Panc1 (cell line): ENCODE measurements at places on chromosomes 7 and 10. TPM values are rescaled to one million over a fixed set of nuclear protein-coding genes. Genes with fewer than 3 reads are reported as not detected.

- no peak for DNase-seq
These were observed 387.0 kb downstream of the GRID1 start for GRCh38 chr10:85979598-85979997.

AUTS2 gene
- 2.5 TPM for total RNA-seq

MCM10 gene
- total RNA-seq = 22.8 TPM

ITIH2 gene
- total RNA-seq = 0.67 TPM

FAM241B gene
- 29.1 TPM for total RNA-seq

DNA sequence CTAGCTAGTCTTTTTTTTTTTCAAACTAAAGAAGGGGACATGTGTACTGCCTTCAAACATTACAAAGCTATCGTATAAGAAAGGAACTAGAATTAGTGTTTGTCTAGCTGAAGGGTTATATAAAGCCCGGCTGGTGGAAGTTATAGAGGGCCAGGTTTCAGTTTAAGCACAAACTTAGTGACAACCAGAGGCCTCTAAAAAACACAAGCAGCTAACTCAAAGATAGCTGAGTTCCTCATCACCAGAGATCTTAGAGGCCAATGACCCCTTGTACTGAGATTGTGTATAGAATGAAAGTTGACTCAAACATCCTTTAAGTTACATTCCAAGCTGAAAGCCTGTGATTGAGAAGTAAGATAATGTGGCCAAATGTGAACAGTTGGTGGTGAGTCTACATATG, 28.1 kb upstream of the SGMS1 start:
- no peak for DNase-seq

GRCh38 chr10:49076741-49077521, 38.4 kb downstream of the VSTM4 start:
- no peak for DNase-seq

DNA sequence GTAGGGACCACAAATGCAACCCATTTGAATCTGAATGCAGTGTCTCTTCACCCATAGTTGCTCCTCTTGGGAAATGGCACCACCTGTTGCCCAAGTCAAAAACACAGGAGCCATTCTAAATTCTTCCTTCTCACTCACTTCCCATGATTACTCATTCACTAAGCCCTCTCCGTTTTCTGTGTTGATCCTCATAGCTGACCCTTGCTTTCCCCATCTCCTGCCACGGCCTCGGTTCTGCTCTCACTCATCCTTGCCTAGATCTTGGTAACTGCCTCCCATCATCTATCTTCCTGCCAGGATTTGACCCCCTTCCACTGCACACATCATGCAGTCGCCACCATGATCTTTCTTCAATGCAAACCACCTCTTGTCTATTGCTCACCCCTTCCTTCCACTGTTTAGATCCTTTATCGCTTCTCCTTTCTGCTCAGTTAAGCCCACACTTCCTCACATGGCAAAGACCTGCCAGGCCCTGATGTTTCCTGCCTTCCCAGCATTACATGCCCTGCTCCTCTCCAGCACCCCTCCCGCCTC, 19.0 kb upstream of the CPN1 start:
- DNase-seq = peak; percentile 50

- DNase-seq = peak; percentile 87
These were observed 106.1 kb downstream of the KCNMA1 start for GRCh38 chr10:77531441-77532001.

GRCh38 chr10:9863559-9864121, 1154.0 kb upstream of the CELF2 start:
- no peak for DNase-seq
